ENCODE measurements at places on chromosomes 11 and 22. TPM values are rescaled to one million over a fixed set of nuclear protein-coding genes. Genes with fewer than 3 reads are reported as not detected.

- DNase-seq: no peak
Observed at GRCh38 chr11:116614306-116615210, 158.2 kb downstream of the BUD13 start.

DNA sequence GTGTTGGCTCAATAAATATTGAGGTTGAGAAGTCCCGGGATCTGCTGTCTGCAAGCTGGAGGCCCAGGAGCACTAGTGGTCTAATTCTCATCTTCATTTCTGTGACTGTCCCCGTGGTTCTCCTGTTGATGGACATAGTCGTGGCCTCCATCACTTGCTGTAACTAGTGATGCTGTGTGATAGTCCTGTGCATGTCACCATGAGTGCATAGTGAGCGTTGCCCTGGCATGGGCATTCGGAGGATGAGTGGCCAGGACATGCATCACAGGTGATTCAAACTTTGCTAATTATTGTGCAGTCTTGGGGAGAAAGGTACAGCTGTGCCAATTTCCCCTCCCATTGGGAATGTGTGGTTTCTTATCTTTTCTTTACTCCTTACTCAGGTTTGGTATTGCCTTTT, 902.2 kb downstream of the BRD1 start:
- DNase-seq: no peak

Gene SUSD2
- 2.6 TPM for polyA plus RNA-seq

Gene PATE2
- polyA plus RNA-seq: not detected

- no peak for DNase-seq
Observed at GRCh38 chr11:86947541-86947940, 7.7 kb downstream of the FZD4 start.

- DNase-seq: no peak
Observed at GRCh38 chr11:32385998-32386397, 49.3 kb downstream of the WT1 start.

DNA sequence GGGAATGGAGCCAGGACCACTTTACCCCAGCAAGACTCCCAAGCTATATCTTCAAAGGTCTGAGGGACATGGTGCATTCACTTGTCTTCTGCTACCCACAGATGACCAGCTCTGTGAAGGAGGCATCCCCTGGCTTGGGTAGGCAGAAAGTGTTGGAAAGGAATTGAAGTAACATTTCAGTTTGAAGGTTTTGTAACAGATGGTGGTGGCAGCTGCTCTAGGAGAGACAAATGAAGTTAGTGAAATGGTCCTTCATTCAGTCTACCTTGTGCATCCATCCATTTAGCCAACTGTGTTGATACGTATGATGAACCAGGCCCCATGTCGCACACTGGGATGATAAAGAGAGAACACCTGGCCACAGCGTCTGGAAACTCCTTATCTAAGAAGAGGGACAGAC, 140.5 kb downstream of the COMMD9 start:
- no peak for DNase-seq

DNA sequence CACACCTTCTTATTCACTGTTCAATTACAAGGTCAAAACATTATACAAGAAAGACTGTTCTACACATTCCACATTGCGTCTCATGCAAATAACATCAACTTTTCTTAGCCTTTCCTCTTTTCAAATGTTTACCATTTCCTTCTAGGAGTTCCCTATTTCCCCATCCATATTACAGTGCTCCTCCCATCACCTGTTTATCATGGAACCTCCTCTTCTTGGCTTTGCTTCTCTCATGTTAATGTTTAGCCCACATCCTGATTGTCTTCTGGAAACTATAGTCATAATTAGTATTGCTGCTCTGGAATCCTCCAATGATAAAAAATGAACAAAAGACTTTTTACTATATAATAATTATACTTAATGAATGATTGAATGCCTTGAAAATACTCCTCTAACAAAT, 21.3 kb downstream of the OR52E1 start:
- DNase-seq: no peak

Gene DLG2
- polyA plus RNA-seq: 0.31 TPM

DNA sequence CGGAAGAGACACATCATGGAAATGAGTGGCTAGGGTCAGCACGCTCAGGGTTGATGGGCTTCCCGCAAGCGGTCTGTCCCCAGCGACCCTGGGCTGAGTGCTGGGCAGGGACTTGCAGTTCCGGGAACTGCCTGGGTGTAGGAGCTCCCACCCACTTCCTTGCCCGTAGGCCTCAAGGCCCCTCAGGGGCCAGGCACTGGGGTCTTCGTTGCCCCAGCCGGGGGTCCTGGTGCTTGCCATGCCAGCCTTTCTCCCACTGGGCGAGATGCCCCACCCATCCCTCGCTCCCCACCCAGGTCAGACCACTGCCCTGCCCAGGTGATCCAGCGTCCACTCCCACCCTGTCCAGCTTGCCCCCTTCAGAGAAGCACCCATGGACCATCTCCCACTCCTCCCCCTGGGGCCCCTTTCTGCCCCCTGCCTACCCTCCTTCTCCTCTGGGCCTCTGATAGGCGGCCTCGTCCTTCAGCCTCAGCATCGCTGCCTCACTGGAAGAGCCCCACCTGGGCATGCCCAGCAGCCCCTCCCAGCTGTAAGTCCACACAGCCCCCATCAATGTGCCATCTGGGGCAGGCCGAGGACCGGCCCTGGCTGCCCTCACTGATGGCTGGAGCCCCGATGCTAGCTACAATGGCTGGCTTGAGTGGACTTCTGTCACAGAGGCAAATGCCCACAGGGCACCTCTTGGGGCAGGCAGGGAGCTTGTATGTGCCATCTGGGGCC, 17.8 kb upstream of the DGCR8 start:
- DNase-seq: no peak

DNA sequence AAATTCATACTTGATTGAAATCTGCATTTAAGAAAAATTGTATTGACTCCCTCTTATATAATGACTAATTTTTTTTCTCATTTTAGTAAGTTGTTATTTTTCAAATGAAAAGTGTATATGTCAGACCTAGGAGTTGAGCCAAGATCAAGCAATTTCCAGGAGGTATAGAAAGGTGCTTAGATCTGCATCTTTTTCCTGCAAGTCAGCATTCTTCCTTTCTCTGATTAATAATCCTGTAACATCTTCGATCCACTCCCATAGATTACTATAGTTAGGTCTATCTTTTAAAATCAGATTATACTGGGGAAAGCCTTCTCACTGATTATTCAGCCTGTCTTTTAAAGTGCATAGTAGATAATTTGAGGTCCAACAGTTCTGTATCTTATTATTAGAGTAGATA, 12.7 kb downstream of the HOATZ start:
- no peak for DNase-seq

DNA sequence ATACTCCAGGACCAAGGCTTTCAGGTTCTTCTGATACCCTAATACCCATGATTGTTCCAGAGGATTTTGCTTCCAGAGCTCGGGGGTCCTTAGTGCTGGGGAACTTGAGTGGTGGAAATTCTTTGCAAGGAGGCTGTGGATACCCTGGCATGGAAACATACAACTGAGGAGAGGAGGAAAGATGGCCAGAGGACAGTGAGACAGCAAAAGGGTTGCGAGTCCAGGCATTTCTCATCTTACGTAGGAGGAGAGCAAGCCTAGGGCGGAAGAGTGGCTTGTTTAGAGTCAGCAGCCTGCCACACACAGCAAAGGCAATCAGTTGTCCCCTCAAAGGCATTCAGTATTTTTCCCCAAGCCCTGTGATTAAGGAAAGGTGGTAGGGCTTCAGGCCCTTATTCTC, 73.5 kb downstream of the ADM start:
- DNase-seq: no peak

GRCh38 chr11:63769714-63770455, 1.3 kb upstream of the ZFTA start:
- no peak for DNase-seq

- no peak for DNase-seq
Observed at GRCh38 chr11:33574331-33574730, 126.3 kb downstream of the C11orf91 start.

Gene PGGHG
- 13.2 TPM for polyA plus RNA-seq

DNA sequence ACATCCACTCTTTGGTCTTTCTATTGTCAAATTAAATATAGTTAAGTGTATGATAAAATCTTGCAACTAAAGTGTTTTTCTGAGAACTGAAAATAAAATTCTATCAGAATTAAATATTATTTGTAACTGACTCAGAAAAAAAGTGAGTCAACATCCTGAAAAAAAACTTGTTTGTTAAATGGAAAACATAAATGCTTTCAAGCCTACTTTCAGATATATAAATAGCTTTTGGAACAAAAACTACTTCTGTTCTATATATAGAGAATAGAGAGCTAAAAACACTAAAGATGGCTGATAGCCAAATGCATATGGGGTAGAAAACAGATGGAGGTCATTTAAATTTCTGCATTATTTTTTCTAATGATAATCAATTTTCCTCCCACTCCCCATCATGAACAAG, 61.8 kb downstream of the PIK3C2A start:
- no peak for DNase-seq

DNA sequence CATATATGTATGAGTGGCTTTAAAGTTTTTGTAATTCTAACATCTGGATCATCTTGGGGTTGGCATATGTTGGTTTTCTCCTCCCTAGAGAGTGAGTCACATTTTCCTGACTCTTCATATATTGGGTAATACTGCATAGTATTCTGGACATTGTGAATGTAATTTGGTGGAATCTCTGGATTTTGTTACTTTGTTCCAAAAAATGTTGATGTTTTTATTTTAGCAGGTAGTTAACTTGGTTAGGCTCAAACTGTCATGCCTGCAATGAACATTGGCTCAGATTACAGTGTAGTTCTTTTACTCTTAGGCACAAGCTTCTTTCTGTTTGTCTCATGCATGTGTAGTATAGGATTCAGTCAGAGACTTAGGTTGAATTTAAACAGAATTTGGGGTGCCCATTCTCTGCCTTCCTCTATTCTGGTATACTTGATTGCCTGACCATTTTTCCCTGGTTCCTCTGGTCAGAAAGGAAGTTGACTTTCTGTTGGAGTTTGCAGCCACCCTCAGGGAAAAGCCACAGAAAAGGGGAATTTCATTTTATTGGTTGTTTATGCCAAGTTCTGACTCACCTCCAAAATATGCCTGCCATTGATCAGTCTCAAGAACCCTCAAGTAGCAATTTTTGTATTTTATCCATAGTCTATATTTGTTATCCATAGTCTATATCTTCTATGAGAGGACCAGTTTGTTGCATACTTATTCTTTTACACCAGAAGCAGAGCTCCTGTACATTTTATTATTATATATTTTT, 151.7 kb downstream of the UVRAG start:
- peak; percentile 70 for DNase-seq

DNA sequence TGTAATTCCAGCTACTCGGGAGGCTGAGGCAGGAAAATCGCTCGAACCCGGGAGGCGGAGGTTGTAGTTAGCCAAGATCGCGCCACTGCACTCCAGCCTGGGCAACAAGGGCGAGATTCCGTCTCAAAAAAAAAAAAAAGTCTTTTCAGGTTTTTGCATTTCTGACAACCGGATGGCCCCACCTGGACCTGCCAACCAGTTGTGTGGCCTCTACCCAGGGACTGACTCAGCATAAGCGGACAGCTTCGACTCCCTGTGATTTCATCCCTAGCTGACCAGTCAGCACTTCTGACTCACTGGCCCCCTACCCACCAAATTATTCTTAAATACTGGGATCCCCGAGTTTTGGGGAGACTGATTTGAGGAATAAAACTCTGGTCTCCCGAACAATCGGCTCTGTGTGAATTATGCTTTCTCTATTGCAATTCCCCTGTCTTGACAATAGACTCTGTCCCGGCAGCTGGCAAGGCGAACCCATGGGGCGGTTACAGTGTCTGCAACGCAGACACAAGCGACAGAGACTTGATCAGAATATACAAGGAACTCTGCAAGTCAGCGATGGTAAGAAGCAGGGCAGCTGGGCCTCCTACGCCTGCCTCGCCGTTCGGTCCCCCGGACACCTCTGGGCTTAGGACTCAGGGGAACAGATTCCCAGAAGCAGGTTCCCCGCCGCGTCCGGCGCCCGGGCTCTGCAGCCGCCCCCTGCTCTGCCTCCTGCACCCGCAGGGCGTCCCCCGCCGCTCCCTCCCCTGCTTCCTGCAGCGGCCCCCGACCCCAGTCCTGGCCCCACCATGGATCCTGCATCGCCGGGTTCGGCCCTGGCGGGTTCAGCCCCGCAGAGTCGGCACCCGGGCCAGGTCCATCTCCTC, 741 bp upstream of the TALDO1 start:
- no peak for DNase-seq

All from BJ (cell line).